Ascending aorta (tissue), 2 donors: ENCODE measurements at places on chromosomes 12 and 14. TPM values are rescaled to one million over a fixed set of nuclear protein-coding genes. Genes with fewer than 3 reads are reported as not detected.

DNA sequence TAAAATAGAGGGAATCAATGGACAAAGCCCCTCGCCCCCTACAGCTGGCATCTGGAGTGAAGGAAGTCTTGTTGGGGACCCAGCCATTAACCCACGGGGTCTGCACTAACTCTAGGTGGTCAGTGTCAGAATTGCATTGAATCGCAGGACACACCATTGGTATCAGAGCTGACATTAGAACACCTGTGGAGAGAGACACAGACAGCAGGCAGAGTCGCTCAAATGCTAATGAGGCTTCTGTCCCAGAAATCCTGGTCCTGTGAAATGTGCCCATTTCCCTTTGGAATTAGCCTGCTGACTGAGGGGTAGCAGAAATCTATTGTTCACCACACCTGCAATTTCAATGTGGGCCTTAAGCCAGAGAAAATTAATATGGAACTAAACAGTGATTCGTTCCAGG is 33.0 kb downstream of the TMEM132D start:
- H3K27ac ChIP-seq, result no peak overlapping the region
- no peaks in the 10 kb centered on the region for H3K27me3 ChIP-seq
- H3K4me1 ChIP-seq, result no peaks in the 10 kb centered on the region
- H3K36me3 ChIP-seq, result no peaks in the 10 kb centered on the region

Gene CAPZA3
- total RNA-seq, result not detected

GRCh38 chr14:36096090-36096489 is 80.4 kb downstream of the PTCSC3 start:
- no peak for DNase-seq
- H3K4me3 ChIP-seq, result no peak overlapping the region
- H3K27ac ChIP-seq, result no peak overlapping the region
- no peaks in the 10 kb centered on the region for H3K36me3 ChIP-seq
- no peaks in the 10 kb centered on the region for H3K27me3 ChIP-seq

Gene TEAD4
- 76.1 TPM for total RNA-seq

Gene FAM222A
- 3.3 TPM for total RNA-seq
